ENCODE measurements at places on chromosomes 11 and 22. TPM values are rescaled to one million over a fixed set of nuclear protein-coding genes. Genes with fewer than 3 reads are reported as not detected.

The SCGB2A2 gene
- total RNA-seq, result not detected

The OR52A1 gene
- total RNA-seq, result not detected

The OR8G5 gene
- not detected for total RNA-seq

The DDX6 gene
- total RNA-seq, result 44.9 TPM

The LARGE1 gene
- 1.9 TPM for total RNA-seq

The NAALAD2 gene
- total RNA-seq, result 2.2 TPM

The APOL1 gene
- 0.34 TPM for total RNA-seq

The KCNQ1OT1 gene
- total RNA-seq, result 0.50 TPM

The OMP gene
- not detected for total RNA-seq

The ART5 gene
- total RNA-seq, result not detected

The TMPRSS5 gene
- total RNA-seq, result under 0.01 TPM

All from bronchus fibroblast of lung (primary cell).